ENCODE measurements at places on chromosomes 5 and 9.

GRCh38 chr9:134195558-134195957 lies 31.2 kb upstream of the RNU6ATAC start:
- DNase-seq = no peak

DNA sequence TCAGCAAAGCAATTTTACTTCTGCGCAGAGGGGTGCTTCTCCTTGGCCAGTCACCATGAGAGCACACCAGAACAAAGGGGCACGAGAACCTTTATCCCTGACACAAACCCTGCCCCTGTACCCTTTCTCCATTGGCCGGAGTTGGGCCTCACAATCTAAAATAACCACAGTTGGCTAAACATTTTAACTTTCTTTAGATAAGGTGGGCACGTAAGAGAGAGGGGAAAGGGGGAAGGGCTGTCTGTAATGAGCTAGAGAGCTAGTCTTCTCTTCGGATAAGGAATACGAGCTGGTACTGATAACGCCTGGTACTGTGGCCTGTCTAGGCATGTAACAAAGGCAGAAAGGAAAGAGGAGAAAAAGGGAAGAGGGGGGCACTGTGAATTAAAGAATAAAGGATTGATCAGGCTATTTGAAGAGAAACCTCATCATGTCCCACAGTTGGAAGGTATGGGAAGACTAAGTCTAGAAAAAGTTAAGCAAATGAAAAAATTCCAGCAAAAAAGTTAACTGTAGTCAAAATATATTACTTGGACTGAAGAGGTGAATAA lies 1.8 kb upstream of the IARS1 start:
- DNase-seq = no peak

DNA sequence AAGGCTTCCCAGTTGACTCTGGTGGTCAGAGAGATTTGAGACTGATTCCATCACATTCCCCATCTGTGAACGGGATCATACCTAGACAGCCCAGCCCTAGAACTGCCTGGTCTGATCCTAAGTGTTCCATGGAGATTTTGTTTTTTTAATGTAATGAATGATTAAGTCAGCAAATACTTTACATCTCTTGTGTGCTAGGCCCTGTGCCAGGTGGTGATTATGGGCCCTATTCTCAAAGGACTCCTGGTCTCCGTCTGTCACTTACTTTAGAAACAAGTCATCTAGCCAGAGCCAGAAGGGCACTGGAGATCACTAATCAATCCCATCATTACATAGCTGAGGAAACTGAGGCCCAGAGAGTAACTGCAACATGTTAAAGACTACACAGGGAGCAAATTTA lies 1.1 kb upstream of the GPX3 start:
- no peak for DNase-seq

GRCh38 chr9:127981559-127982121 lies 851 bp upstream of the EEIG1 start:
- no peak for DNase-seq

DNA sequence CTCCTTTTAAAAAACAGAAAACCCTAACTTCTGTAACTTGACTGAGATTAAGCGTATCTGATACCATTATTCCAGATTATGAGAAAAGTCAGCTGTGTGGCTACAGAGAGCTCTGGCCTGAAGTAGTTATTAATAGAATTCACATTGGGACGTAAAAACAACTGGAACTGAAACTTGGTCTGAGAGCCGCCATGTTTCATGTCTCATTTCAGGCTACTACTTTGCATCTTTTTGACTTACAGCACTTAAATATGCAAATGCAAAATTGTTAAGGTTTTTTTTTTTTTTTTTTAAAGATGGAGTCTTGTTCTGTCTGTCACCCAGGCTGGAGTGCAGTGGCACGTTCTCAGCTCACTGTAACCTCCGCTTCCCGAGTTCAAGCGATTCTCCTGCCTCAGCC lies 25.2 kb downstream of the MAP3K1 start:
- no peak for DNase-seq

- no peak for DNase-seq
These were observed 163.3 kb upstream of the LHFPL2 start for GRCh38 chr5:78811866-78812265.

- DNase-seq = no peak
These were observed 422.2 kb downstream of the NR2F1-AS1 start for GRCh38 chr5:93158841-93159240.

DNA sequence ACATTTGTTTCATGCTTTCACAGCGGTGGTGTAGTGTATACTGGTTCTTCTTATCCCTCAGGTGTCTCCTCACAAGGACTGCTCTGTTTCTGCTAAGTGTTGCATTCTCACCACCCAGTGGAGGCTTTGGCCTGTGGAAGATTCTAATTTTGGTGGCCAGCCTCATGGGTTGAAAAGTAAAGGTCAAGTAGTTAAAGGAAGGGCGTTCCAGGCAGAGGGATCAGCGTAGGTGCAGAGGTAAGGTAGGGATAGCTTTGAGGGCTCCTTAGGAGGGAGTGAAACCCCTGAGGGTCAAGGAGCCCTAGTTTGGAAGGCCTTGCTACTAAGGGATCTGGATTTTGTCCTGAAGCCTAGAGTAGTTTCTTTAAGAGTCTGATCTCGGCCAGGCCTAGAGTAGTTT lies 4.6 kb upstream of the RACK1 start:
- DNase-seq = no peak

DNA sequence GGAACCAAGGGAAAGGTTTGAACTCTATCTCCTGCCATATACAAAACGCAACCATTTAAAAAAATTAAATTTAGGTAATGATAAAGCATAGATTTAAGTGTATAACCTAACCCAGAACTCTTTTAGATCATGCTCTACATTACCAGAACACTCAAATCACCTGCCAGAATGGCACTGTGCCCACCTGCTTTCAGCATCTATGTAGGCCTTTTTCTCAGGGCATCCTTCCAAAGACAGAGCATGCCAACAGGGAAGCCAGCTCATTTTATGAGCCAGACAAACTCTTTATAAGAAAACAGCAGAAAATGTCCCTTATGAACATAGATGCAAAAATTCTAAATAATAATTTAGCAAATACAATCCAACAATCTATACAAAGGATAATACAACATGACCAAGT lies 47.9 kb upstream of the SMAD5 start:
- no peak for DNase-seq

DNA sequence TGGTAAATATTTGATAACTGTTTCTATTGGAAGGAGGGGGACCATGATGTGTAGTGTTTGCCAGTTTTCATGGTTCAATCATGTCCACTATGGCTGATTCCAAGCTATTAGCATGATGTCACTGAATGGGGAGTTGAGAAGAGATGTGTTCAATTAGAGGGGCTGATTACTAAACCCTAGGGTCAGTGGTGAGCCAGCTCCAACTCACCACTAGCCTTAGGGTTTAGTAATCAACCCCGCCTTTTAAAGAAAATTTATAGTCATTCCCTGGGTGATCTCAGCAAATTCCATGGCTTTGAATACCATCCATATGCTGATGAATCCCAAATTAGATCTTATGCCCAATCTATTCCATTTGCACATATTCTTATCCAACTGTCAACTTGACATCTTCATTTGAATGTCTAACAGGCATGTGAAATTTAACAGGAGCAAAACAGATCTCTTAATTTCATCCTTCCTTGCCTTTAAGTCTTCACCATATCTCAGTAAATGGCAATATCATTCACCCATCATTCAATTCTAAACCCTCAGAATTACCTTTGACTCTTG lies 98.8 kb downstream of the GCNT1 start:
- no peak for DNase-seq

DNA sequence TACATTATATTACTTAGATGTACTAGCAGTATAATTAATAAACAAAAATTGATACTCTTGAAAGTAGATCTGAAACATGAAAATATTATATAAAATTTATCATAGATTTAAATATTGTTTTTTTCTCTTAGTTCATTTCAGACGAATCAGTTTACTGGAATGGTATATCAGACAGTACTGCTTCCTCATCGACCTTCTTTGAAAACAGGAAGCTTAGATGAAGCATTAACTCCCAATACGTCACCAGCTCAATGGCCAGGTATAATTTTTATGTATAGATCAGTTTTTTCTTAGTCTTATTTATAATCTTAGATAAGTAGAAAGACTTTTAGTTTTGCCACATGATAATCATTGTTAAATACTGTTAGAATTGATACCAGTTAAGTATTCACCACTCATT lies 106.3 kb downstream of the DMXL1 start:
- no peak for DNase-seq

- no peak for DNase-seq
These were observed 1.9 kb upstream of the SMC2 start for GRCh38 chr9:104092192-104092591.

- DNase-seq = no peak
These were observed 20.0 kb downstream of the FYB1 start for GRCh38 chr5:39199335-39199734.

DNA sequence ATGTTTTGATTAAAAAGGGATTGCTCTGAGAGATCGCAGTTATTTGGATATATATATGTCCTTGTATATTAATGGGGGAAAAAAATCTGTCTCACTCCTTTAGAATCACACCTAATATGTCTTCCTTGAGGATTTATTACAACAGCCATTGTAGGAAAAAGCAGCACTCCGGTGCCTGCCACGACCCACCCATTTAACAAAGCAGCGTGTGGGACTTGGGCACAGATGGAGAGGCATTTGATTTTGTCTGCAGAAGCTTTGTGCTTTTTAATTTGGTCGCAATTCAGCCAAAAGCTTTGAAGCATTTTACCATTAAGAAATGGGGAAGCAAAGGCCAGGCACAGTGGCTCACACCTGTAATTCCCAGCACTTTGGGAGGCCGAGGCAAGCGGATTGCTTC lies 159.2 kb downstream of the SMARCA2 start:
- no peak for DNase-seq

GRCh38 chr5:156914371-156914737 lies 48.7 kb downstream of the TIMD4 start:
- no peak for DNase-seq

- DNase-seq = no peak
These were observed 134.9 kb upstream of the FBXL7 start for GRCh38 chr5:15365070-15365469.

- no peak for DNase-seq
These were observed 5.8 kb upstream of the MEF2C start for GRCh38 chr5:88888848-88889188.

GRCh38 chr9:73565833-73566465 lies 414.3 kb downstream of the ANXA1 start:
- no peak for DNase-seq

DNA sequence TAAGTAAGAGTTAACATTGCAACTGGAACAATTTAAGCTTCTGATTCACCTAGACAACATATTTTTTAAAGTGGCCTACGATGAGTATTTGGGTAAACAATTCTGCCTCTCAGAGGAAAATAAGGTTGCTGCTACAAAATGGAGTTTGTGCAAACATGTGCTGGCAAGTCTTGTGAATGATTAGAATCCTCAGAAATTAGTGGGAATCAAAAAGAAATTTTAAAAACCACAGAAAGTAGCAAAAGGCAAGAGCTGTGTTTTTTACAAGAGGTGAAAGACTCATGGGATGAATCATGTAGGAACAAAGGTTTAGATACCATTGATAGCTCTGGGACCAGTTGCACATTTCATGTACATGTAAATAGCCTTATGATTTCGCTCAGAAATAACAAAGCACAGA lies 561.6 kb downstream of the TAF11L14 start:
- DNase-seq = no peak

GRCh38 chr9:78892769-78893168 lies 595.8 kb downstream of the PSAT1 start:
- no peak for DNase-seq

- no peak for DNase-seq
These were observed 106.7 kb downstream of the PCSK5 start for GRCh38 chr9:75997206-75997605.

DNA sequence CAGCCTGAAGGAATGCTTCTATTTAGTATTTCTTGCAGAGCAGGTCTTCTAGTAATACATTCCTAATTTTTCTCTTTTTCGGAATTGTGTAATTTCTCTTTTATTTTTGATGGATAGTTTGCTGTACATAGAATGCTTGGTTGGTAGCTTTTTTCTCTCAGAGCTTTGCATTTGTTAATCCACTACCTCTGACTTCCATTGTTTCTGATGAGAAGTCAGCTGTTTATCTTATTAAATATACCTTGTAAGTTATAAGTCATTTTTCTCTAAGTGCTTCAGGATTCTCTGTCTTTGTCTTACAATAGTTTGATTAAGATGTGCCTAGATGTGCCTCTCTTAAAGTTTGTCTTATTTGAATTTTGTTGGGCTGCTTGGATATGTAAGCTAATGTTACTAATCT lies 101.9 kb downstream of the HTR1A start:
- no peak for DNase-seq

GRCh38 chr9:123940721-123941523 lies 11.0 kb upstream of the DENND1A start:
- DNase-seq = no peak

GRCh38 chr5:173891308-173892116 lies 3.4 kb downstream of the CPEB4 start:
- no peak for DNase-seq

DNA sequence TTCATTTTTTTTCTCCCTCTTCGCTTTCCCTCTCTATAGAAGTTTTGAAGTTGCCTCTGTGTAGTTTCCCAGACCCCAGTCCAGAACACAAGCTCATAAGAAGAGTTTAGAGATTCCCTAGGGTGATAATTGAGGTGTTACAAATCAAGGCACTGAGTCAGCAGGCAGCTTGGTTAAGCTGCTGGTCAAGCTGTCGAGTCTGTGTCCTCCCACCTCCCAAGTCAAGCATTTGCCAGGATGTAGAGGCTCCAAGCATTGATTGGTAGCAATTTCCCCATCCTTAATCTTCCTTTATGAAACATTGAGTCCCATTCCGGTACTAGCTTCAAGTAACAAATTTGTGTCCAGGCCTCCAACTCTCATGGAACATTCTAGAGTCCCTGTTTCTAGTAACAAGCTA lies 47.5 kb upstream of the SLC1A1 start:
- DNase-seq = no peak
